ENCODE measurements at places on chromosomes 7 and 10. TPM values are rescaled to one million over a fixed set of nuclear protein-coding genes. Genes with fewer than 3 reads are reported as not detected.

Gene ZNF425
- 1.4 TPM for total RNA-seq

Gene NPFFR1
- total RNA-seq, result not detected

Gene AZGP1
- total RNA-seq, result not detected

Gene ADCYAP1R1
- total RNA-seq, result not detected

Gene MBL2
- not detected for total RNA-seq

Gene STRIP2
- 3.3 TPM for total RNA-seq

Gene PRR15
- total RNA-seq, result not detected

Gene CYP26C1
- total RNA-seq, result not detected

Gene TPK1
- 17.7 TPM for total RNA-seq

Gene AKR1D1
- total RNA-seq, result not detected

Gene H2BK1
- 1.6 TPM for total RNA-seq

Gene GAD2
- not detected for total RNA-seq

Gene SYCE1
- 2.1 TPM for total RNA-seq

Gene SPDYE2
- not detected for total RNA-seq

Gene SEC31B
- 156 TPM for total RNA-seq

Gene TRIM50
- not detected for total RNA-seq

Gene BAIAP2L1
- total RNA-seq, result 1.4 TPM

Gene TDRD1
- total RNA-seq, result 0.08 TPM

Gene CALML5
- not detected for total RNA-seq

Gene CYP3A4
- not detected for total RNA-seq

Gene CHAT
- not detected for total RNA-seq

Gene WEE2
- not detected for total RNA-seq

Gene EBF3
- not detected for total RNA-seq

Gene UCN3
- total RNA-seq, result not detected

Gene SMKR1
- total RNA-seq, result 2.1 TPM

Gene REEP3
- total RNA-seq, result 19.4 TPM

Gene WDFY4
- total RNA-seq, result 2.4 TPM

Gene CALN1
- total RNA-seq, result not detected
